ENCODE measurements at places on chromosomes 11 and 22.

- DNase-seq = no peak
Measured at GRCh38 chr22:41003066-41003465, 51.9 kb downstream of the RBX1 start.

DNA sequence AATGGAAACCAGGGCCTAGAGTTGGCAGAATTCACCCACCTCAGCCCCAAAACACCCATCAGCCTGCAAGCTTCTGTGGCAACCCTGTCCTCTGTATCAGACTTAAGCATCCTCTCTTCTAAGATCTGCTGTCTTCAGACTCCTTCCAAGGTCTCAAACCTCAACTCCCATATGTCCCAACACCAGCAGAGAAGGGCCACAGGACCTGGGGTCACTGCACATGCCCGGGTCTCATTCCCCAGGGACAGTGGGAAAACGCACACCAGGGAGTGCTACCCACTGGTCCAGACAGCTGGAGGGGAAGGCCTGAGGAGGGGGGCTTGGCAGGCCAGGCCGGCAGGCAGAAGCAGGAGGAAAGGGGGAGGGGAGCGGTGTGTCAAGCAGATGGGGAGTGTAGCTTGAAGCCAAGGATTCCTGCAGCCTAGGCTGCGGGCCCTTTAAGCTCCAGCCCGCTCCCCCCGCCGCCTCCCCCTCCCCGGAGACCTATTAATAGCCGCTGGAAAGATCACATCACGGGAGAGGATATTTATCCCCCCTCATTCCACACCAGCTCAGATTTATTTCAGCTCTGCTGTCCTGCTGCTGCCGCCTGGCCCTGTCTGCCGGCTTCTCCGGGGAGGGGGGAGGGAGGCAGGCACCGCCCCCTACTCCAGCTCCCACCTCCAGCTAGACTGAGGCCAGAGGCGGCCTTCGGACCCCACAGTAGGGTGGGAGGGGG is 16.7 kb downstream of the BCL9L start:
- DNase-seq = no peak

GRCh38 chr11:125221461-125221860 is 56.9 kb downstream of the PKNOX2 start:
- no peak for DNase-seq

DNA sequence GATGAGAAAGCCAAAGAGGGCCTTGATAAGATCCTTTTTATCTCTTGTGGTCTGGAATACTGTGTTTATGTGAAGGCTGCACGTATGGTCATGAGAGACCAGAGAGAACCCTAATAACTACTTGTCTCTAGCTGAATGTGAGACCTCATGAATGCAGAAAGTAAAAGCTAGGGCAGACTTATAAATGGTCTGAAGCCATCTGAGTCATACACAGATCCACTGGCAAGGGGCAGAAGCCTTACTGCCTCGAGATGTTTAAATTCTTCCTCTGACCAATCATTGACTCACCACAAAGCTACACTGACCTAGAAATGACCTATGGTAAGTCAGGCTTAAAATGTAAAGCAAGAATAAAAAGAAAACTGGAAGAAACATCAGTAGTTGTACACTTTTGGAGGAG is 22.7 kb upstream of the OR4B1 start:
- no peak for DNase-seq

GRCh38 chr11:133238027-133238426 is 294.3 kb downstream of the OPCML start:
- DNase-seq = no peak

- DNase-seq = no peak
Measured at GRCh38 chr11:12075822-12076821, 34.3 kb upstream of the MICAL2 start.

DNA sequence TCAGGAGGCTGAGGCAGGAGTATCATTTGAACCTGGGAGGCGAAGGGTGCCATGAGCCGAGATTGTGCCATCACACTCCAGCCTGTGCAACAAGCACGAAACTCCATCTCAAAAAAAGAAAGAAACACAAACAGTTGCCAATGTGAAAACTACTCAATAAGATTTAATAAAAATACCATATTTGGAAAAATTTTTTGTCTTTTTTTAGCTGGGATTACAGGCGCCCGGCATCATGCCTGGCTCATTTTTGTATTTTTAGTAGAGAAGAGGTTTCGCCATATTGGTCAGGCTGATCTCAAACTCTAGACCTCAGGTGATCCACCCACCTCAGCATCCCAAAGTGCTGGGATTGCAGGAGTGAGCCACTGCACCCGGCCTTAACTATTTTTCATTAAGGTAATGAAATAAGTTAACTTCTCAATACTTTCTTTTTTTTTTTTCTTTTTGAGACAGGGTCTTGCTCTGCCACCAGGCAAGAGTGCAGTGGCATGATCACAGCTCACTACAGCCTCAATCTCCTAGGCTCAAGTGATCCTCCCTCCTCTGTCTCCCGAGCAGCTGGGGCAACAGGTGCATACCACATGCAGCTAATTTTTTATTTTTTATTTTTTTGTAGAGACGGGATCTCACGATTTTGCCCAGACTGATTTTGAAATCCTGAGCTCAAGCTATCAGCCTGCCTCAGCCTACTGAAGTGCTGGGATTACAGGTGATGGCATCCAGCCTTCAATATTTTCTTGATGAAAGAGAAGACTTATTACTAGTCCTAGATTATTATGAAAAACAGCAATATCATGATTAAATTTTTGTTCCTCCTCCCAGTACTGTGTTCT is 4746.2 kb upstream of the OR11H1 start:
- DNase-seq = no peak

DNA sequence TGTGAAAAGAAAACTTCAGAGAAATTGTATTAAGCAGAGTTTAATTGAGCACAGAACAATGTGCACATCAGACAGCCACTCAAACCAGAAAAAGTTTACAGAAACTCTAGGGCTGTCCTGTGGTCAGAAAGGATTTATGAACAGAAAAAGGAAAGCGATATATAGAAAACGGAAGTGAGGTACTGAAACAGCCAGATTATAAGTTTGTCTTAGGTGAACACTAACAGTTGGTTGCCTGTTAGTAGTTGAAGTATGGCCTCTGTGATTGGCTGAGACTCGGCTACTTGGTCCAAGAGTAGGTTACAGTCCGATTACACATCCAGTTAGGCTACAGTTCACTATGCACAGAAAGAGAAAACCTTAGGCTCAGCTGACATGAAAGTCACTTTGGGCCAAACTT is 1232.5 kb upstream of the RAG2 start:
- no peak for DNase-seq

GRCh38 chr11:64842851-64843685 is 1.4 kb downstream of the CDC42BPG start:
- no peak for DNase-seq

- DNase-seq = no peak
Measured at GRCh38 chr11:128662960-128663359, 30.9 kb upstream of the FLI1 start.

- DNase-seq = no peak
Measured at GRCh38 chr11:8693010-8693551, 10.5 kb downstream of the RPL27A start.

DNA sequence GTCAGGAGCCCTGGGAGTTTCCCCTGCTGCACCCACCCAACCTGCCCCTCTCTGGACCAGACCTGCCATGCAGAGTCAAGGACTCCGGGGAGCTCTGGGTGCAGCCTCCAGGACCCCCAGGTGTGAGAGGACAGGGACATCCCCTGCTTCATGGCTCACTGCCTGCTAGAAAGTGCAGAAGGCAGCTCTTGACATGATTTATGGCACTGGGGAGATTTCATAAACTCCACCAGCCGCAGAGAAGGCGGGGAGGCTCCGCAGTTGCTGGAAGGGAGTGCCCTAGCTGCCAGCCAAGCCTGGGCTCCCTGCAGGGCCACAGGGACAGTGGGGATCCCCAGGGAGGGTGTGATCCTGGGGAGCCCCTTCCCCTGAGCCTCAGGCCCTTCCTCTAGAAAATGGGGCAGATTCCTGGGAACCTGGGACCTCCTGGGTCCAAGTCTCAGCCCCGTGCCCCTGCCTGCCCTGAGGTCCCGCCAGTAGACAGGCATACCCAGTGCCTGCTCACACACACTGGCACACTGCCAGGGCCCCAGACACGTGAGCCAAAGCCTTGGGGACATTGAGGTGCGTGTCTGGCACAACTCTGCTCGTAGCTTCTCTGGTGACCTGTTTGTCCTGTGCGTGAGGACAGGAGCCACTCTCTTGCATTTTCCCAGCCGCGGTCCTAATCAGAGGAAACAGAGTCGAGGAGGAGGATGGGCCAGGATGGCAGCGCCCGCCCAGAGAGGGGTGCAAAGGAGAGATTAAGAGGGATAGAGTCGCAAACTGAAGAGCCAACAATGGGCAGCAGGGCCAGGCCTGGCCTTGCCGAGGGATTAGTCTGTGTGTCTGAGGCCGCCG is 13.8 kb downstream of the CABP7 start:
- no peak for DNase-seq

DNA sequence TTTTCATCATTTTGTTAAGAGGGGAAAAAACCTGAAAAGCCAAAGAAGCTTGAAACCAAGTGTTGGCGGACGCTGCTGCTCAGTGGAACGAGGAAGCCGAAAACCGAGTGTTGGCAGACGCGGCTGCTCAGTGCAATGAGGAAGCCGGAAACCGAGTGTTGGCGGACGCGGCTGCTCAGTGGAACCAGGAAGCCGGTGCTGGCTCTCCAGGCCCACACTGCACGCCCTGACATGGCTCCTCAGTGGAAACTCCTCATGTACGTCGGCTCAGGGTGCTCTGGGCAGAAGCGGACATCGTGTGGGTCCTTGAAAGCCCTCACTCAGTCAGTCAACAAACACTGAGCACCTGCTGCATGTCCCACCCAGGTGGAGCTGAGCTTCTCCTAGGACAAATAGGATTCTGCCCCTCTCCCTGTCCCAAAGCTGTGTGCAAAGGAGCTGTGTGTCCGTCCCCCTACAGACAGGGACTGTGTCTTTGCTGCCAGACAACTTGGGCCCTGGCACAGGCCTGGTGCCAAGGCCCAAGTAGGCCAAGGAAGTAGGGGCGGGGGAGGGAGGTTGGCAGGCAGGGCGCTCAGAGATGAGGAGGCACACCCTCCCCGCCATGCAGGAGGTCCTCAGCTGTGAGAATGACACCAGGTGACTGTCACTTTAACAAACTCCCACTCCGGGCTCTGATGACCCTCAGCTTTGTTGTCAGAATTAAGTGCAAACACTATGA is 37.3 kb downstream of the PHF21B start:
- DNase-seq = no peak

DNA sequence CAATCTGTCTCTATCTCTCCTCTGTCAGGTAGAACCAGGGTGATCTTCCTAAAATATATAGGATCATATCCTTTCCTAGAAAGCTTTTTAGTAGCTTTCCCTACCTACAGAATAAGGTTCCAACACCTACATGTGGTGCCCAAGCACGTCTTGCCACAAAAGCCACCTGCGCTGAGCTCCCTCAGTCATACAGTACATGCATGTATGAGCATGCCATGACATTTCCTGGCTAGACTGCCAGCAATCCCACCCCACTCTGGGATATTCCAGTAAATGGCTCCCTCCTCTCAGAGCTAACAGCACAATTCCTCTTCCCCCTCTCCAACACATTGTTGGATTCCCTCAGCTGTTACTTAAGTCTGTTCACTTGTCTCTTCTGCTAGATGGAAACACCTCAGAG is 398.0 kb downstream of the TENM4 start:
- no peak for DNase-seq

- no peak for DNase-seq
Measured at GRCh38 chr11:117337076-117337475, 9.4 kb downstream of the CEP164 start.

- no peak for DNase-seq
Measured at GRCh38 chr22:50678218-50678650, 5.6 kb downstream of the SHANK3 start.

DNA sequence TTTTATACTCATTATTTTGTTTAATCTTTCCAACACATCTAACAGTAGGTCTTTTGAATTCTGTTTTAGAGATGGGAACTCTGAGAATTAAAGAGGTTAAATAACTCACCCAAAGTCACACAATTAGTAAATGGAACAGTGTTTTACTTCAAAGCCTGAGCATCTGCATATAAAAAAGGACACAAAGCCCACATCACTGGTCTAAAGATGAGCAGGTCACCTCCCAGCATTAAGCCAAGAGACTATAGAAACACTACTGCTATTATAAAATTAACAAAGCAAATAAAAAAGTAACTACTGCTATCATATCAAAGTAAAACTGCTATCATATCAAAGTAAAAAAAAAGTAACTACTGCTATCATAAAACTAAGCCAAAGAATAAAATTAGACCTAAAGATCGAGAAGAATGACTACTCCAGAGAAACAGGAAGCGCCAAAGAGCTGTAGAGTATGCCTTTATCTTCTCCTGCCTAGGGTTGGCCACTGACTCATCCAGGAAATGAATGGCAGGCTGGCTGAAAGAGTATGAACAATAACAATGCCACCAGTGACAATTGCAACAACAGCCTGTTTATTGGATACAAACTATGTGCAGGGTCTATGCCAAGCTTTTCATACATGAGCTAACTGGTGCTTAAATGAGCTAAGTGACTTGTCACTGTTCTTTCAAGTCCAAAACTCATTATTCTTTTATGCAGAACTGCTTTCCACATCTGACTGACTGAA is 1153.0 kb upstream of the TENM4 start:
- no peak for DNase-seq

- DNase-seq = no peak
Measured at GRCh38 chr11:102868339-102868738, 6.4 kb downstream of the MMP12 start.

GRCh38 chr11:26835611-26836010 is 113.8 kb upstream of the SLC5A12 start:
- DNase-seq = no peak

DNA sequence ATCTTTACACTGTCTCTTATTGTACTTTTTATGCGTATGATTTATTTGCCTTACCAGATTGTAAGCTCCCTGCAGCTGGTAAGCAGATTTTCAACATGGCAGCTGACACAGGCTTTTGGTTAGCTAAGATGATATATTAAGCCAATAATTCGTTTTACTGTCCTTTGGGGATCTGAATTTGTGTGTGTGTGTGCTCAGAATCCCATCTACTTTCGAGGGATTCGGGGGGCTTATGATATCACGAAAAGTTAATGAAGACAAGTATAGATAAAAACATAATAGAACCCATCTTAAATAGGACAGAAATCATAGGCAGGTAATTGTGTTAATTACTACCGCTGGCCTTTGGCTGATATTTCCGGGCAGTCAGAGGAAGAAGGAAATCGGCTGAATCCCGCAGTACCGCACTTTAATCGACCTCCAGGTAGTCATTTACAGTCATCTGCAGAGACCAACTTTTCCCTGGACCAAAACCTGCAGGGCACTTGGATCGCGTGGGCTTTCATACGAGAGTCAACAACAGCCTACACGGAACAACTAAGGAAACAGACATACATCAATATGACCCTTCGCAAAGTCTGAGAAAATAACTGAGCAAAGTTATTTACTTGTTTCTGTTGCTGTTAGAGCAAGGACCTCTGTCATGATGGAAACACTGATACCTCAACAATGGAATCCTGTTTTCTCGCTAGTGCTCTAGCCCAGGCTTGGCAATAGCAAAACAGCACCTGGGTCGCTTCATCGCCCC is 802 bp downstream of the KBTBD3 start:
- no peak for DNase-seq

GRCh38 chr11:3709977-3710376 is 38.8 kb upstream of the CHRNA10 start:
- DNase-seq = no peak

- no peak for DNase-seq
Measured at GRCh38 chr11:45995342-45995734, 72.9 kb downstream of the LARGE2 start.

- DNase-seq = no peak
Measured at GRCh38 chr11:81098471-81098870, 1635.2 kb downstream of the FAM181B start.

GRCh38 chr22:29078036-29078868 is 5.4 kb downstream of the KREMEN1 start:
- DNase-seq = no peak

Data from stimulated activated CD8-positive, alpha-beta memory T cell treated with anti-CD3 and anti-CD28 coated beads, Interleukin-7, amount 100 ng/mL, for 1 hour (primary cell).